ENCODE measurements at places on chromosomes 2 and 18. TPM values are rescaled to one million over a fixed set of nuclear protein-coding genes. Genes with fewer than 3 reads are reported as not detected.

- H3K27ac ChIP-seq = no peak overlapping the region
- no peaks in the 10 kb centered on the region for H3K36me3 ChIP-seq
- H3K4me1 ChIP-seq = peaks cover 8% of the 10 kb centered on the region
- no peaks in the 10 kb centered on the region for H3K27me3 ChIP-seq
These were observed 50.7 kb upstream of the ACAA2 start for GRCh38 chr18:49863769-49864621.

GRCh38 chr2:20418519-20418918 lies 28.4 kb upstream of the RHOB start:
- no peak for DNase-seq
- H3K27ac ChIP-seq = no peak overlapping the region
- no peaks in the 10 kb centered on the region for H3K36me3 ChIP-seq
- H3K4me3 ChIP-seq = no peak overlapping the region
- H3K27me3 ChIP-seq = peaks cover 3% of the 10 kb centered on the region
- H3K4me1 ChIP-seq = peaks cover 15% of the 10 kb centered on the region

DNA sequence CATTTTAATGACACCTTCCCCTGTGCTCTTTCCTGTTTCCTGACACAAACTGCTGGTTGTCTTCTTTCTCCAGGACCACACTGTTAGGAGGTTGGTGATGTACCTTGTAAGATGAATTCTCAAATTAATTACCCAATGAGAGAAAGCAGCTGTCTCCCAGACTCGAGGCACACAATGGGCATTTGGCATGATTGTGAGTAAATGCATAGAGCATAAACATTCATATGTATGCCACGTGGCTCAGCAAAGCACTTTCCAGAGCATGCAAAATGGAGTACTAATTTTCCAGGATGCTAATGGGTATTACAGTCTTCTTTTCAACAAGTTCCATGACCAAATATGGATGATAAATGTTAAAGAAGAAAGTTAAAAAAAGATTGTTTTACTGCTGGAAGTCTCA lies 235.2 kb upstream of the KLHL29 start:
- H3K27ac ChIP-seq = no peak overlapping the region
- H3K4me1 ChIP-seq = no peaks in the 10 kb centered on the region
- H3K36me3 ChIP-seq = no peaks in the 10 kb centered on the region
- DNase-seq = no peak

DNA sequence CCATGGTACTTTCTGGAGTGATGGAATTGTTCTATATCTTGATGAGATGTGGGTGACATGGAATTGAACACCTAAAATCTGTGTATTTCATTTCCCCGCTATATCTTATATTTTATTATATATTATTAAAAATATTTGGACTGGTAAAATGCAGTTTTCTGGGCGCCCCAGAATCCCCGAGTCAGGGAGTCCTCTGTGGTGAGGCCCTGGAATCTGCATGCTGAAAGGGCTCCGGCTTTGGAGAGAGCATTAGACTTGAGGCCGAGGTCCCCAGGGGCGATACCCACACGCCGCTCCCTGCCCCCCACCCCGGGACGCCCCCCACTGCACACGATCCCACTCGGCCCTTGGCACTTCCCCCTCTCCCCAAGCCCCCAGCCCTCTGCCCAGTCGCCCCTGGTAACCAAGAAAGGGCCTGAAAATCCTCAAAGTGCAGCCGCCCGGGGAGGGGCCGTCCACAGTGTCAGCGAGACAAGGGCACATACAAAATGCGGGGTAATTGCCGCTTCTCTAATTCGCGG lies 126.0 kb downstream of the ZFP36L2 start:
- peaks cover 18% of the 10 kb centered on the region for H3K27me3 ChIP-seq
- DNase-seq = no peak
- peaks cover 14% of the 10 kb centered on the region for H3K4me1 ChIP-seq
- H3K36me3 ChIP-seq = peaks cover 11% of the 10 kb centered on the region
- no peak overlapping the region for H3K27ac ChIP-seq
- no peak overlapping the region for H3K4me3 ChIP-seq

DNA sequence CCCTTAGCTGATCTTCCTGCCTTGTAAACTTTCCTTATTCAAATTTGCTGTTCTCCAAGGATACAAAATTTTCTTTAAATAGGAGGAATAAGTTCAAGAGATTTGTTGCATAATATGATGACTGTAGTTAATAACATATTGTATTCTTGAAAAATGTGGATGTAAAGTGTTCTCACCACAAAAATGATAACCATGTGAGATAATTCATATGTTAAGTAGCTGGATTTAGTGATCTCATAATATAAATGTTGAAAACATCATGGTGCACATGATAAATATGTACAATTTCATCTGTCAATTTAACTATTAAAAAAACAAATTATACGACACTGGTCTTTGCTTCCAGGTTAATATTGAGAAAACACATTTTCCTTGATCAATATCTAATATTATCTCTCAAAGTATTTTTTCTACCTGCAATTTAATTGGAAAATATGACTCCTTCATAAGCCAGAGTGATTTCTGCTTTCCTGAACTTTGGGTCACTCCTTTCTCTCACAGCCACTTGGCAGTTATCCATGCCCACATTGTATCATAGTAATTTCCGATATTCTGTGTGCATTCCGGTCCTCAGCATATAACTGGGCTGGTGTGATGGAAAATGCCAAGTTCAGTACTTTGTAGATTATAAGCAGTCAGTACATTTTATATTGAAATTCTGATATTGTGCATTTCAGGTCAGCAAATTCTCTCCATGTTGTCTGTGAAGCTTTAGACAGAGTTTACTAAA lies 152.6 kb downstream of the GULP1 start:
- DNase-seq = no peak
- H3K4me1 ChIP-seq = no peaks in the 10 kb centered on the region
- no peak overlapping the region for H3K27ac ChIP-seq
- no peaks in the 10 kb centered on the region for H3K27me3 ChIP-seq
- H3K4me3 ChIP-seq = no peak overlapping the region
- H3K36me3 ChIP-seq = no peaks in the 10 kb centered on the region

DNA sequence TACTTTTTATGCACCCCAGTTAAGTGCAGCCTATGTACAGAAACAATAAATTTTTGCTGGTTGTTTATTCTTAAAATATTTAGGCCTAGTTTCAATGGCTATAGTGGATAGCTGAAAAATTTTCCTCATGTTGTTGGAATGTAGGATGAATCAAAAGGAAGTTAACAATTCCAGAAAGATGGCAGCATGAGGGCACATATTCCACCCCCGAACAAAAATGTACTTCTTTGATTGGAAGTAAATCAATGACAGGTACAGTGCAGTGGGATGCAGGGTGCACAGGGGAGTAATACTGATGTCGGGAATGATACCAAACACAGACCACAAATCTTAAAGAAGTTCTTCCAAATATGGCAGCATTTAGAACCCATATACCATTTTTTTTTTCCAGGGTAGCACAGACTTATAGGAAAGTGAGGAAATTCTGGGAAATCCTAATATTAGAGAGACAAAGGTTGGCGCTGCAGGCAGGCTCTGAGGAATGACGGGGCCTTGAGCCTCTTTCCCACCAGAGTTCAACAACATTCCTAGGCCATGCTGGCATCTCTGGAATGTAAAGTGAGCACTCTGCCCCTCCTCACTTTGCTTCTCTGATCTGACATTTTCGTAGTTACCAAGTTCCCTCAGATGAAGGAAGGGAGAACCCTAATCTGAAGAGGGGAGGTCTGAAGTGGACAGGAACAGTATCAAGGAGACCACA lies 36.6 kb upstream of the IKZF2 start:
- H3K27ac ChIP-seq = peak overlapping the region; percentile 93
- peak; percentile 28 for DNase-seq
- H3K36me3 ChIP-seq = no peaks in the 10 kb centered on the region
- H3K27me3 ChIP-seq = peaks cover 2% of the 10 kb centered on the region

DNA sequence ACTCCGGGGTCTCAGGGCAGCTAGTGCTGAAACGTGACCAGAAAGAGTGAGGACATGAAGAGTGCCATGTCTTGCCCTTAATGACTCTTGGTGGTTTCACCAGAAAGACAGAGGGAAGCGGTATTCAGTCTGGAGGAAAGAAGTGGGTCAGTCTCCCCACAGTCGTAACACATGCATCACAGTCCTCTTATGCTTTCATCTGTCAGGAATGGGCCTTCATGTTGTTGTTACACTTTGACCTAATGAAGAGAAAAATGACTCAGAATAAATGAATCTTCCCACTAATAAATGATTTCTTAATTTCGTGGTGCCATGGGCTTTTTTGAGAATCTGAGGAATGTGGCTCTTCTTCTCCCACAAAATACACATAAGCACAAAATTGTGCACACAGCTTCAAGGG lies 103.2 kb downstream of the SLC8A1 start:
- peaks cover 3% of the 10 kb centered on the region for H3K4me1 ChIP-seq
- H3K36me3 ChIP-seq = no peaks in the 10 kb centered on the region
- no peak overlapping the region for H3K27ac ChIP-seq
- no peak overlapping the region for H3K4me3 ChIP-seq
- DNase-seq = no peak

DNA sequence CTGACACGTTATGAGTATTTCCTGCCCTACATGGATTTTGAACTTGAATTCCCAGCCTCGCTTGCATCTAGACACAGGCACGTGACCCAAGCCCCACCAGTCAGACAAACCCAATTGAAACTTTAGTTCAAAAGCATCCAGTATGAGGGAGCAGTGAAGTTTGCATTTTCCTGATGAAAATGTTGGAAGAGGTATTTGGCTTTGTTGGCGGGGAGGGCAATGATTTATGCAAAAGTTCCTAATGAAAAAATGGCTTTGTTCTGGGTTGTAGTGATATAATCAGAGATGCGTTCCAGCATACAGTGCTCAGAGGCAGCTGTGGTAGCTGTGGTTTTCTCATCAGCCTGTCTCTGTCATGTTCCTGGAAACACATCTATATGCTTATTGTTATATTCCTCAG lies 36.8 kb upstream of the CPS1 start:
- no peak overlapping the region for H3K27ac ChIP-seq
- H3K4me3 ChIP-seq = no peak overlapping the region
- H3K27me3 ChIP-seq = no peaks in the 10 kb centered on the region
- no peak for DNase-seq
- no peaks in the 10 kb centered on the region for H3K36me3 ChIP-seq

DNA sequence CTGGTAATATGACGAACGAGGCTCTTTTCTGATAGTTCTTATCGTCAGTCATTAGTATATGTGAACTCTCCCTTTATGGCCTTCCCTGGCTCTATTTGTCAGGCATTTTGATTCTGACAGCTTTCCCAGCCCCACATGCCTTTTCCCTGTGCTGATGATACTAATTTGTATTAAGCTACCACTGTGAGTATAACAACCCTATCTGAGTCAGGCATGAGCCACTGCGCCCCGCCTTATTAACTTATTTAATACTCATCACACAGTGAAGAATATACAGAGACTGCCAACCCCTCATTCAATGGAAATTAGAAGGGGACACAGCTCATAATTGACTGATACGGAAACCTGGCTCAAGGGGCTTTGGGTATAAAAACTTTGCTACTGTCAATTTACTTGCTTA lies 140.0 kb downstream of the NETO1 start:
- H3K36me3 ChIP-seq = no peaks in the 10 kb centered on the region
- no peak overlapping the region for H3K4me3 ChIP-seq
- H3K27me3 ChIP-seq = peaks cover 3% of the 10 kb centered on the region
- H3K4me1 ChIP-seq = no peaks in the 10 kb centered on the region
- DNase-seq = no peak

- peak overlapping the region; percentile 94 for H3K4me3 ChIP-seq
- peaks cover 18% of the 10 kb centered on the region for H3K27me3 ChIP-seq
- DNase-seq = peak; percentile 50
- peaks cover 37% of the 10 kb centered on the region for H3K4me1 ChIP-seq
- H3K27ac ChIP-seq = peak overlapping the region; percentile 93
- peaks cover 12% of the 10 kb centered on the region for H3K36me3 ChIP-seq
These were observed 510 bp downstream of the NCKAP1 start for GRCh38 chr2:183037553-183038340.

CTIF gene
- 51.5 TPM for total RNA-seq

DNA sequence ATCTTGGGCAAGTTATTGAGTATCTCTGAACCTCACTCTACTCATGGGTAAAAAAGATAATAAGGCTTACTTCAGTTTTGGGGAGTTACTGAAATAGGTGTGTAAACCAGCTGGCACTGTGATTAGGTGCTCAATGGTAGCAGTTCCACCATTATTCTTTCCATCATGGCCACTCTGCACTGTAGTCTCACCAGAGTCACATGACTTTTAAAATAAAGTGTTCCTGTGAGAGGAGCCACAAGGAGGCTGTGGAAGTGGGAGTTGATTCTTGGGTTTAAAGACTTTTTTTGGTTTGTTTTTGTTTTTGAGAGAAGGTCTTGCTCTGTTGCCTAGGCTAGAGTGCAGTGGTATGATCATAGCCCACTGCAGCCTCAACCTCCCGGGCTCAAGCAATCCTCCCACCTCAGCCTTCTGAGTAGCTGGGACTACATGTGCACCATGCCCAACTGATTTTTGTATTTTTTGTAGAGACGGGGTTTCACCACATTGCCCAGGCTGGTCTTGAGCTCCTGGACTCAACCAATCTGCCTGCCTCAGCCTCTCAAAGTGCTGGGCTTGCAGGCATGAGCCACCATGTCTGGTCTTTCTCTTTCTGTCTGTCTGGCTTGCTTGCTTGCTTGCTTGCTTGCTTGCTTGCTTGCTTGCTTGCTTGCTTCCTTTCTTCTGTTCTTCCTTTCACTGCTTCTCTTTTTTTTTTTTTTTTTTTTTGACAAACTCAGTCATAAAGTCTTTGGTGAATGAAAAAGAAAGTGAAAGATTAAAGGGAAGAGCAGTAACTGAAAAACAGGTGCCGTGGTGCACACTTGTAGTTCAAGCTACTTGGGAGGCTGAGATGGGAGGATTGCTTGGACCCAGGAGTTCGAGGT lies 21.2 kb upstream of the ACVR1 start:
- H3K27me3 ChIP-seq = peaks cover 1% of the 10 kb centered on the region
- no peaks in the 10 kb centered on the region for H3K36me3 ChIP-seq
- peaks cover 10% of the 10 kb centered on the region for H3K4me1 ChIP-seq
- no peak overlapping the region for H3K4me3 ChIP-seq
- no peak for DNase-seq

DNA sequence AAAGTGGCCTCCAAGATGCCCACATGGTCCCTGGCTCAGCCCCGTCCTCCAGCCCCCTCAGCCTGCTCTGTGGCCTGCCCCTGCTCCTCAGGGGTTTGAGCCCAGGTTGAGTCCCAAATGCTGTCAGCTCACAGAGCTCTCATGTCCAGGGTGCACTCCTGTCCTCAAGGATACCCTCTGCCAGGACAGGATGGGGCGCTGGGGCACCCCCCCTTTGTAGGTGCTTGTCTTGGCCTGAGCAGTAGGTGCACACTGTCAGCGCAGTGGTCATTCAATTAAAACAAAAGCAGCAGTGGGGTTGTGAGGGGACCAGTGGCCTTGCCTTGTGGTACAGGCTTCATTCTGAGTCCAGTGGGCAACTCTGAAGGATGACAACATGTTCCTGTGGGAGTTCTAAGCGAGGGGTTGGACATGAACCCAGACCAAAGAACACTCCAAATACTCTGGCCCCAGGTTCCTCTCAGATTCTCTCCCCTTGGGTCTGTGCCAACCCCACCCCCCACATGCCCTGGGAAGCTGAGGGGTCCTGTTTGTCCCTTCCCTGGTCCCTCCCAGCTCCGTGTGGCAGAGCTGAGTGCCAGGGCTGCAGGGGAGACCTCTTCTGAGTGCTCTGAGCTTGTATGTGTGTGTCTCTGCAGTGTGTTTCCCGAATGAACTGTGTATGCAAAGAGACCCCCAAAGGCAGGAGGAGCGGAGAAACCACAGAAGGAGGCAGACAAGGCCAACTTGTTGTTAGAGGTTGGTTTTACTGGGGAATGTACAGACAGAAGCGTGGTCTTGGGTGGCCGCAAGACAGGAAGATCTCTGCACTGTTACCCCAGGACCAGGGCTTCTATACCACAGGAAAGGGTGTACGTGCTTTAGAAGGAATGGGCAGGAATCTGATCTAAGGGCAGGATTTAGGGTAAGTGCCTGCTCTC lies 155.6 kb upstream of the HS6ST1 start:
- peaks cover 8% of the 10 kb centered on the region for H3K27me3 ChIP-seq
- H3K4me1 ChIP-seq = no peaks in the 10 kb centered on the region
- H3K27ac ChIP-seq = no peak overlapping the region
